Mucosa of descending colon (tissue), 3 donors: ENCODE measurements at places on chromosomes 7 and 10. TPM values are rescaled to one million over a fixed set of nuclear protein-coding genes. Genes with fewer than 3 reads are reported as not detected.

OR2A7 gene
- 12.4 TPM for total RNA-seq

DNA sequence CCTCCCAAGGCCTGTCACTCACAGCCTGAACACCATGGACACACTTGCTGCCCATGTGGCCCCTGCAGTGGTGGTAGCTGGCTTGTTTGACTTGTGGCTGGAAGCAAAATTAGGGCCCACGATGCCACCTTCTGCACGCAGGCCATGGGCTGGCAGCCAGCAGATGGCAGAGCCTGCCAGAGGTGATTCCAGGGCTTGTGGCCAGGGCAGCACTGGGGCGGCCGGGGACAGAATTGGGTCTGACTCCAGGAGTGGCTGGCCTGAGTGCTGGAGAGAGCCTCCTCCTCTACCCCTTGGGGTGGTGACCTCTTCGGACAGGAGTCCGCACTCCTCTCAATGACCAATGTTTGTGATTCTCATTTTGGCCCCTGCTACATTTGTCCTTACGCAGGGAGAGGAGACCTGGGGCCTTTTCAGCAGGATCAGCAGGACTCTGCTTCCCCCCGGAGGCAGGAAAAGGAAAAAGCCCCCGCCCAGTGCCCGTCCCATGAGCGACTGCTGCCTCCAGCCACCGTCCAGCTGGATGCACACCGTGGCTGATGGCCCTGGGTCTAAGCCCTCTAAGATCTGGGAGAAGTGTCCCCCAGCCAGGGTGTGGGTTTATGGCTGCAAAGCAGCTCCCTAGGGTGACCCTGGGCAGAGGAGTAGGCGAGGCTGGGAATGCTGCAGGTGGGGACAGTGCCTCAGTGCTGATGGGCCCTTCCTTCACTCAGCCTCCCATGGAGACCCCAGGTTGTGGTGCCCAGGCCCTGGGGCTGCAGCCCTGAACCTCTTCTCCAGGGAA lies 26.5 kb downstream of the DNAJB12 start:
- no peak for DNase-seq

- no peak for DNase-seq
Measured at GRCh38 chr7:45183711-45184210, 26.2 kb downstream of the RAMP3 start.

DNA sequence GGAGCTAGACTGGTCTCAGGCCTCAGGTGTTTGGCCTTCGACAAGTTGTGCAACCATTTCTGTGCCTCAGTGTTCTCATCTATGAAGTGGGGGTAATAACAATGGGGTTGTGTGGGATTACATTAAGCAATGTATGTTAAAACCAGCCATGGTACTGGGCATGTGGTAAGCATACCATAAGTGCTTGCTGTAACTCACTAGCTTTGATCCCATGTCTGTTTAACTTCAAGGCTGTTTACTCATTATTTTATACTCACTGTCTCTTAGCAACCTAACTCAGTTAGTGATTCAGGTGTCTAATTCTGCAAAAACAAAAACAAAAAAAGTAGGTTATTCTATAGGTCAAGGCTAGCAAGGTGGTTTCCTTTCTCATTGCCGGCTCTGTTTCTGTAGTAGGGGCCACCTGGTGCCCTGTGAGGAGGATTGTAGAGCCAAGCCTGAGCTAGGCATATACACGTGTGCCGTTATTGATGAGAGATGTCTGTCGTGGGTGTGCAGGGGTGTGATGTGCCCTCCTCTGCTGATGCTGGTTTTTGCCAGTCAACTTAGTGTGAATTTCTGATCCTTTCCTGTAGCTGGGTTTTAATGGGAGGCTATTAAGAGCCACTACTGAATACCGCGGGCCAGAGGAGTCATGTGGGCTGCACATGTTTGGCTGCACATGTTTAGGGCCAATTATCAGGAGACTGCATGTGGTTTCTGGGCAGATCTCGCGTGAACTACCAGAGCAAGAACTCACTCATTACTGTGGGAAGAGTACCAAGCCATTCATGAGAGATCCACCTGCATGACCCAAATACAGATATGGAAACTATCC lies 56.2 kb downstream of the EEPD1 start:
- no peak for DNase-seq

DNA sequence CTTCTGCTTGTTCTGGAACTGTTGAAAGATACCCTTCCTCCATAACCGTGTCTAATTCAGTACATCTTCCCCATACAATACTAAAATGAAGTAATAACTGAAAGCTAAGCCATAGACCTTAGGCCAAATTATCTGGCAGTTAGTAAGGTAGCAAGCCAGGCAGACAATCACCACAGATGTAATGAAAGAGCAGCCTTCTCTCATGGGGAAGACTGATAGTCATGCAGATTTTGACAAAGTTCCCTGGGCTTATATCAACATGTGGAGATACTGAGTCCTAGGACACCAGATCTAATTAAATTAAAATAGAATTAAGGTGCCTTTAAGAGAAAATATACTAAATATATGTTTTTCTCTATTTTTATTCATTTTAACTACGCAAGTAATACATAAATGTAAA lies 61.5 kb downstream of the PON1 start:
- DNase-seq: no peak

DNA sequence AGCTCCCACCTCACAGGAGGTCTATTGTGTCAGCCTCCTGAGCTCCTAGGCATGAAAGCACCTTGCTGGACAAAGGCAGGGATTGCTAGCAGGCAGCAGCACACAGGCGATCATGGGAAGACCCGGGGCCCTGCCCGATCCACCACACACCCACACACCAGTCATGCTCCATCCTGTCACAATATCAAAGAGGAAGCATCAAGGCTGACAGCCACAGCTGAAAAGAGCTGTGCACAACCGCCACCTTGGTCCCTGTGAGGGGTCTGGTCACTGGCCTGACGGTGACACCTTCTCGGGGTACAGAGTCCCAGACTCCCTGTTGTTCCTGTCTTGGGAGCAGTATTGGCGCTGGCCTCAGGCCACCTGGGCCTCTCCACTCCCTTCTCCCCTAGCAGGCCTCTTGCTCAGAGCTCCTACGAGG lies 89.7 kb upstream of the RET start:
- no peak for DNase-seq

DNA sequence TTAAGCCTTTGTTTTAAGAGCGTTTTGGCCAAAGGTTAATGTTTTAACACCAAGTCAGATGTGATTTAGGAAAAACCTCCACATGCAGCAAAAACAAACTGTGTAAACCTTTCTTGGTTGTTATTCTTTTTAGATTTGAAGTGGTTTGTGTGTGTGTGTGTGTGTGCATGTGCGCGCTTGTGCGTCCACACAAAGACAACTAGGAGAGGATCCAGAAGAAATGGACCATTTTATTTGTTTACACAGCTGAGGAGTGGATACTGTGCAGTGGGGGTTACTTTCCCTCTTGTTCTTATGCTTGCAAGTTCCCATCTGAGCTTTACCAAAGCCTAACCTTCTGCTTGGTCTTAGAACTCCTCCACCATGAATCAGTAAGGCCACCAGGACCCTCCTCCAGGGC lies 20.0 kb downstream of the TCF7L2 start:
- no peak for DNase-seq
